ENCODE measurements at places on chromosomes 1 and 21. TPM values are rescaled to one million over a fixed set of nuclear protein-coding genes. Genes with fewer than 3 reads are reported as not detected.
A peak's percentile ranks its signal among the peaks of the same experiment; 100 is the strongest.

DNA sequence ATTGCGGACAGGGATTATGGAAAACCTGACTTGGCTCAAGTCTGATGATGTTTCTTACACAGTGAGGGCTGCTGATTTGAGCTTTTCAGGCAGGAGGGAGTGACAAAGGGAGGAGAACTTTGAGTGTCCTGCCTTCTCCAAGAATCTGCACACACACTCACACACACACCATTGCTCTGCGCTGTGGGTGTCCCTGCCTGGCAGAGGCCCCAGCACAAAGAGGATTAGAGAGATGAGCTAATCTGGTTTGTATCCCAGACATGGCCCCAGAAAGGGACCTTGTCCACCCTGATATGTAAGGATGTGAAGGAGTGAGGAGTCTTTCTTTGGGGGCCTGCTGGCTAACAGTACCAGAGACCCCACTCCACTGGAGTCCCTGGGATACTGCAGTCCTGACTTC lies 5.9 kb upstream of the WNT2B start:
- peak; percentile 17 for DNase-seq

DNA sequence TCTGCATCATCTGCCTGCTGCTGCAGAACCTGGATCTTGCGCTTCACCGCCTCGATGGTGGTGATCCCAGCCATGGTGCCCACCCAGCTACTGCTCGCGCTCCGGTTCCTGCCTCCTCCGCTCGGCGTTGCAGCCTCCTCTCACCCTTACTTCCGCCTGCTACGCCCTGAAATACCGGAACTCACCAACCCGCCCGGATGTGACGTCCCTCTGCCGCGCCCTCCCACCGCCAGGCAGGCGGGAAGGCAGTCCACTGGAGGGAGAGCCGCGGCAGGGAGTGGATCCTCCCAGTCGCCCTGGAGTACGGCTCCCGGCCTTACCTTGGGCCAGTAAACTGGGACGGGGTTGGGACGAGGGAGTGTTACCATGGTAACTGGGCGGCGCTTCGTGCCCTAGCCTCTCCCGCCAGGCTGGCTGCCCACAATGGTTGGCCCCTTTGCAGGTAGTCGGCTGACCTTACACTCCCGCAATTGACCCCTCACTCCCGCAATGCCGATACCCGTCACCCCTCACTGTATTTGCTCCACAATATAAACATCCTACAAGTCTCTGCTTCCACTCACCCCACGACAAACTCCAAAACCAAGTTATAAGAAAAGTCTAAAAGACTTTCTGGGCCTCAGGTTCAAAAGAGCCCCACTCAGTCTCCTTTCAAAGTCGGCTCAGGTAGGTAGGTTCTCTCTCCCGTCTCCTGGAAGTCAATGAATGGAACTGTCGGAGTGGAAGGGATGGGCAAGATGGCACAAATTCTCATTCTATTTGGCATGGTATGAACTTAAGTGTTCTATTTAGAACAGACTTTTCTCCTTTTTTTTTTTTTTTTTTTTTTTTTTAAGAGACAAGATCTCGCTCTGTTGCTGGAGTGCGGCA lies 8.6 kb downstream of the TPM3 start:
- peak; percentile 84 for DNase-seq

DNA sequence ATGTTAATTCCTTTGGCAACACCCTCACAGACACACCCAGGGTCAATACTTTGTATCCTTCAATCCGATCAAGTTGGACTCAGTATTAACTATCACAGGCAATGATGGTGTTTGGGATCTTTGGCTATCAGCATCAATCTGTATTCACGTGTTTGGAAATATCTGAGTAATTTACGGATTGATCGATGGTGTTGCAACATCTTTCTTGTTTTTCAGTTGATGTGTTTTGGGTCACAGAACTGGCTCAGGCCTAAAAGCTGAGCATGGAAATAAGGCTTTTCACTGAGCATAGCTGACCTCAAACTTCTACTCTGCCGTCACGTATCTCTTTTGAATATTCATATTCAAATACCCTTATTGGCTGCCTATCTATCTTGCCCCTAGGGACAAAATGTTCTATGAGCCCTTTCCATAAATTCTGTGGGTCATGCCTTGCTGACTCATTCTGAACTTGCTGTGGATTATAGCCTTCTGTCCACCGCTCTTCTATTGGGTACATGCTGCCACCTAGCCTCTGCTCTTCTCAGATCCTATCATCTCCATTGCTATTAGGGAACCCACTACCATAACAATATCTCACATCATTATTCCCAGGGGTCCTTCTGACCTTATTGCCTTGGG lies 156.0 kb downstream of the PDE4B start:
- no peak for DNase-seq

DNA sequence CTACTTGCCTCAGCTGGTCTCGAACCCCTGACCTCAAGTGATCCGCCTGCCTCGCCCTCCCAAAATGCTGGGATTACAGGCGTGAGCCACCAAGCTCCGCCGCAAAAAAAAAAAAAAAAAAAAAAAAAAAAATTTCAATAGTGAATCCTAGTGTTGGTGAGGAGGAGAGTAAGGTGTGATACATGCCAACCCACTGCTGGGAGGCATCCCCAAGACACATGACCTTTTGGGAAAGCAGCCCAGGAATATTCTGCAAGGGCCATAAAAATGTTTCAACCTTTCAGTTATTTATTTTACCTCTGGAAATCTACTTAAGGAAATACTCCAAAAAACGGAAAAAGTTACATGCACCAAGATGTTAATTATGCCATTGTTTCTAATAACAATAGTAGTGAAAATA lies 69.0 kb downstream of the ITPKB start:
- DNase-seq = no peak

GRCh38 chr1:70299472-70299871 lies 55.0 kb downstream of the ANKRD13C start:
- DNase-seq = no peak

GRCh38 chr1:3393987-3394920 lies 60.2 kb upstream of the ARHGEF16 start:
- DNase-seq = no peak

GRCh38 chr1:154867841-154868605 lies 2.1 kb downstream of the KCNN3 start:
- DNase-seq = no peak

GRCh38 chr1:28518745-28519341 lies 13.0 kb downstream of the RCC1 start:
- DNase-seq = no peak

GRCh38 chr1:91151702-91152101 lies 129.9 kb upstream of the ZNF644 start:
- DNase-seq = no peak

OR2T33 gene
- not detected for total RNA-seq

ATAD3A gene
- total RNA-seq = 11.9 TPM
